ENCODE measurements at places on chromosomes 13 and 19.

- no peak for DNase-seq
These were observed 32.5 kb upstream of the C1QTNF9 start for GRCh38 chr13:24276861-24277260.

DNA sequence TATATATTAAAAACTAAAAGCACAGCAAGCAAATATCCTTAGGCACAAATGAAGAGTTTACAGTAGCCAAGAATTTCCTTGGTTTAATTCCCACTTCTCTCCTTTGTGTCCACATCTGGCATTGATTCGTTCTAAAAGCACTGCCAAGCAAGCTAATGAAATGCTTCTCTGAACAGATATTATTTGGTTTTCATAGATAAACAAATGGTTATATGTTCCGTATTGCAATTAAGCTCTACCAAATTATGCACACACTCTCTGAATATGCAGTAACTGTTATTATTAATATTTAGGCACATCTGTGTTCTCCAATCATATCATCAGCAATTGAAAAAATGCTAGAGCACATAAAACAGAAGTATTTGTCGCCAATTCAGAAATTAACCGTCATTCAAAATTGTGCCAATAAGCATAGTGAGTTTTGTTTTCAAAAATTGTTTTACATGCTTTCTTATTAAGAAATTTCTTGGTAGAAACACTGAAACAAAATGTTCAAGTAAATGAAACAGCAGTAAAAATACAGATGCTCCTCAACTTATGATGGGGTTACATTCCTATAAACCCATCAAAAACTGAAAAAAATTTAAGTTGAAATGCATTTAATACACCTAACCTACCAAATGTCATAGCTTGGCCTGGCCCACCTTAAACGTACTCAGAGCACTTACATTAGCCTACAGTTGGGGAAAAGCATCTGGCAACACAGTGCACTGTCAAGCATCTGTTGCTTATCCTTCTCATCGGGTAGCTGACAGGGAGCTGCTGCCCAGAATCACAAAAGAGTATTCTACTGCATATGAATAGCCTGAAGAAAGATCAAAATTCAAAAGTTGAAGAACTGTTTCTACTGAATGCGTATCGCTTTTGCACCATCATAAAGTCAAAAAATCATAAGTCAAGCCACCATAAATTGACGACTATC is 2134.7 kb downstream of the PCDH9 start:
- DNase-seq: no peak

GRCh38 chr13:109673477-109673876 is 112.9 kb downstream of the IRS2 start:
- DNase-seq: no peak

DNA sequence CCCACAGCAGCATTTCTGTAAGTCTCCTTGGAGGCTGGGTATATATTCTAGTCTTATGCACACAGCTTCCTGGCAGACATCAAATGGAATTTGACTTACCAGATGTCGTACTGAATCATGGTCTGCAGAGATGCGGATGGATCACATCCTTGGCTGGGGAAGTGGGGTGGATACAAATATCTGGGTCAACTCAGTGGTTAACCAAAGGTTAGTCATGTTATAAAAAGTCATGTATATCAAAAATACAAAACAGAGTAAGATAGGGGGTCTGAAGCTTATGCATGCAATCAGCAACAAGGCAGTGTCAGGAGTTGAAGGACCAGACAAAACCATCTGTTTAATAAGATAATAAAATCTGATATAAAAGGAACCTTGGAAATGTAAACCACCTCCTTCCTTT is 61.9 kb downstream of the WASF3 start:
- no peak for DNase-seq

GRCh38 chr13:77397636-77398035 is 70.7 kb upstream of the MYCBP2 start:
- DNase-seq: no peak

- DNase-seq: no peak
These were observed 270.6 kb downstream of the PCDH20 start for GRCh38 chr13:61144834-61145593.
